ENCODE measurements at places on chromosomes 4 and X. TPM values are rescaled to one million over a fixed set of nuclear protein-coding genes. Genes with fewer than 3 reads are reported as not detected.

Gene CD38
- under 0.01 TPM for total RNA-seq

Gene RNF113A
- total RNA-seq = 13.0 TPM

Gene NR3C2
- total RNA-seq = 20.1 TPM

Gene ETDB
- total RNA-seq = not detected

Gene CLCN4
- total RNA-seq = 13.0 TPM

Gene UGT2A3
- total RNA-seq = not detected

Gene MAGEA2B
- not detected for total RNA-seq

Gene DCAF12L1
- 2.2 TPM for total RNA-seq

Gene CENPI
- 46.0 TPM for total RNA-seq

Gene IL2RG
- total RNA-seq = not detected

Gene SFRP2
- total RNA-seq = not detected

Gene PHEX
- 1.1 TPM for total RNA-seq

Gene STATH
- not detected for total RNA-seq

Gene ANKRD50
- 128 TPM for total RNA-seq

Gene MAGED4
- total RNA-seq = 7.0 TPM

Gene RAB39B
- total RNA-seq = not detected

Gene SUPT20HL1
- total RNA-seq = not detected

Gene MAGEA9B
- total RNA-seq = not detected

Gene PRRG3
- total RNA-seq = not detected

Gene CXorf49
- not detected for total RNA-seq

Gene CABS1
- total RNA-seq = not detected

Gene PALLD
- 10.1 TPM for total RNA-seq

Gene ZNF630
- 0.50 TPM for total RNA-seq

Gene KIT
- total RNA-seq = 12.8 TPM

Gene PRKG2
- total RNA-seq = not detected

Gene P2RY8
- total RNA-seq = not detected

Gene CFAP47
- 0.13 TPM for total RNA-seq

Gene STAP1
- not detected for total RNA-seq

Gene PABPC1L2B
- not detected for total RNA-seq

Gene GUCY1B1
- total RNA-seq = 0.66 TPM

Gene ARSH
- total RNA-seq = not detected

Gene SOX3
- not detected for total RNA-seq

Gene PFKFB1
- total RNA-seq = 0.07 TPM

Gene CXCL6
- 2.9 TPM for total RNA-seq

Gene GSX2
- total RNA-seq = not detected

Gene GLRA2
- not detected for total RNA-seq

Gene EDA
- 2.8 TPM for total RNA-seq

Gene TREX2
- total RNA-seq = 1.2 TPM

Gene SPATA4
- under 0.01 TPM for total RNA-seq

Gene TFE3
- total RNA-seq = 36.5 TPM

Gene PWWP3B
- total RNA-seq = 1.3 TPM

Gene LRRC66
- 0.29 TPM for total RNA-seq

Gene ARX
- total RNA-seq = not detected

Gene SPIN2A
- total RNA-seq = 0.14 TPM

Gene HOPX
- total RNA-seq = 19.6 TPM

Gene ADGRA3
- 39.9 TPM for total RNA-seq

Gene PAGE2
- not detected for total RNA-seq

Gene MAGEA2
- total RNA-seq = not detected

Gene SPATA18
- total RNA-seq = 14.6 TPM

Gene PDE5A
- total RNA-seq = 2.8 TPM

Gene IL15
- total RNA-seq = 1.9 TPM

Gene DKK2
- total RNA-seq = 6.0 TPM

Gene FGA
- not detected for total RNA-seq

Gene BEND2
- total RNA-seq = not detected
